ENCODE measurements at places on chromosomes 12 and 14.
A peak's percentile ranks its signal among the peaks of the same experiment; 100 is the strongest.

DNA sequence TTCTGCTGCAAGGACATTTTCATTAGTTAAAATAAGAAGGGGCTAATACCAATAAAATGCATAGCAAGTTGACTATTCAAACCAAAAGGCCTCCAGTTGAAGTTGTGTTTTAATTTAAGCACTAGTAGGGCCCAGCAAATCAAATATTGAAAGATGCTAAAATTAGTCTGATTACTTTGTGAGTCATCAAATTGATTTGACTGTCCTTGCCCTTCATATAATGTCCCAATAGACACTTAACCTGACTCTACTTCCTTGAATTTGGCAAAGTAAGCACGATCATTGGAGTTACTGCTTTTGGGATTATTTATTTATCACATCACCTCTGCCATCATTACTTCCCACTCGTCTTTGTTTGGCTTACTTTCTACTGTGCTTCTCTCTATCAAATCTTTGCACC lies 798.5 kb downstream of the DIO2 start:
- DNase-seq = no peak

GRCh38 chr14:76514213-76514998 lies 138.5 kb downstream of the ESRRB start:
- DNase-seq = no peak

DNA sequence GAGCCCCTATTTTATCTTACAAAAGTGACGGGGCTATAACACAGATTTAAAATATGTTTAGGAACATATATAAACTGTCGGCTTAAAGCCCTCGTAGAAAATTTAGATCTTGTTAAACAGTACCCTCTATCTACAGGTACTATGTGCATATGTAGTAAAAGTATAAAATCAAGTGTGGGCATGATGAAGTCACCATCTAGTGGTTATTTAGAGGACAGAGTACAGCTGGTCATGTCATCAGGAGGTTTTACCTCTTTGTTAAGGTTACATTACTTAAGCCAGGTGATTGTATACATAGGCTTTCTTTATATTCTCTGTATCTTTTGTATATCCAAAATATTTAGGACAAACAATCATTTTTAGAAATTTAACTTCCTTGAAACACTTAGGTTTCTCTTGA lies 18.2 kb upstream of the TNS2 start:
- no peak for DNase-seq

GRCh38 chr14:50560931-50561285 lies 963 bp downstream of the ATL1 start:
- DNase-seq = peak; percentile 11

- DNase-seq = no peak
These were observed 37.8 kb downstream of the MYO1H start for GRCh38 chr12:109385339-109386058.

DNA sequence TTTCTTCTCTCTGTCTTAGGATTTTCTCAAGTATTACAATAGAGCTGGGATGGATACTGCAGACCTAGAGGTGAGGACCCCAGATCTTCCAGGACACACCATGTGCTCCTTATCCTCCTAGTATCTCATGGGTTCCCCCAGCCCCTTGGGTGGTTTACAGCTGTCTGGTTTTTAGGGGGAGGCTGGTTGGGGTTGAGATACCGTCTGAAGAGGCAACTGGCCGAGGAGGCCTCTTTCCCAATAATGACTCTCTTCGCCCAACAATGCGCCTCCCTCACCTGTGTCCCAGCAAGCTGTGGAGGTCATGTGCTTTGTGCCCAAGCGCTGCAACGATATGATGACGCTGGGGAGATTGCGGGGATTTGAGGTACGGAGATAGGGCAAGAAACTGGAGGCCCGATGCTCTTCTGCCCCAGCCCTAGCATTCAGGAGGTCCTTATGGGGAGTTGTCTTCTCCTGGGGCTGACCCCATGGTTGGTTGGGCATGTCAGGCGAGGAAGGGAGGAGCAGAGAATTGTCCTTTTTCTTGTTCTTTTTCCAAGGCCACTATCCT lies 3.8 kb downstream of the ARHGEF25 start:
- no peak for DNase-seq
